IPS DF 19.7 (cell line): ENCODE measurements at places on chromosomes 12 and 14.

- DNase-seq, result peak; percentile 9
Observed at GRCh38 chr12:24230061-24230701, 280.7 kb upstream of the SOX5 start.

- no peak for DNase-seq
Observed at GRCh38 chr14:67319142-67319541, 40.5 kb downstream of the ATP6V1D start.

DNA sequence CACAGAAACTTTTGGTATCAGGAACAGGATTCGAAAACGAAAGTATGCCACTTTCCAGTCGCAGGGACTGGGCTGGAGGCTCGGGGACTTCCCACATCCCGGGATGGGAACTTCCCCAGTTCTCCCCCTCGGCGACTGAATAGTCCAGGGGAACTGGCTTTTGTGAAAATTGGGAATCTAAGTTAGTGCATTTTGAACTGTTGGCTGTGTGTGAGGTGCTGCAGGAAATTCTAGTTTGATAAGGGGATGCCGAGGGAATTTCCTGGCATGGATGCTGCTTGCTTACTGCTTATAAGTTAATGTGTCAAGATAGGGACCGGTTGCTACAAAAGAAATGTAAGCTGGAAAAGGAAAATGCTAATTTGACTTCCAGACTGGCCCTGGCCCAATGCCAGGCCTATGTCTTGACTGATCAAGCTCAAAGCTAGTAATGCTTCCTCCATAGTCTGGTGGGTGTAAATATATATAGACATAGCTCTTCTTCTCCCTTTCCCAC, 73.4 kb upstream of the EIF5 start:
- no peak for DNase-seq

DNA sequence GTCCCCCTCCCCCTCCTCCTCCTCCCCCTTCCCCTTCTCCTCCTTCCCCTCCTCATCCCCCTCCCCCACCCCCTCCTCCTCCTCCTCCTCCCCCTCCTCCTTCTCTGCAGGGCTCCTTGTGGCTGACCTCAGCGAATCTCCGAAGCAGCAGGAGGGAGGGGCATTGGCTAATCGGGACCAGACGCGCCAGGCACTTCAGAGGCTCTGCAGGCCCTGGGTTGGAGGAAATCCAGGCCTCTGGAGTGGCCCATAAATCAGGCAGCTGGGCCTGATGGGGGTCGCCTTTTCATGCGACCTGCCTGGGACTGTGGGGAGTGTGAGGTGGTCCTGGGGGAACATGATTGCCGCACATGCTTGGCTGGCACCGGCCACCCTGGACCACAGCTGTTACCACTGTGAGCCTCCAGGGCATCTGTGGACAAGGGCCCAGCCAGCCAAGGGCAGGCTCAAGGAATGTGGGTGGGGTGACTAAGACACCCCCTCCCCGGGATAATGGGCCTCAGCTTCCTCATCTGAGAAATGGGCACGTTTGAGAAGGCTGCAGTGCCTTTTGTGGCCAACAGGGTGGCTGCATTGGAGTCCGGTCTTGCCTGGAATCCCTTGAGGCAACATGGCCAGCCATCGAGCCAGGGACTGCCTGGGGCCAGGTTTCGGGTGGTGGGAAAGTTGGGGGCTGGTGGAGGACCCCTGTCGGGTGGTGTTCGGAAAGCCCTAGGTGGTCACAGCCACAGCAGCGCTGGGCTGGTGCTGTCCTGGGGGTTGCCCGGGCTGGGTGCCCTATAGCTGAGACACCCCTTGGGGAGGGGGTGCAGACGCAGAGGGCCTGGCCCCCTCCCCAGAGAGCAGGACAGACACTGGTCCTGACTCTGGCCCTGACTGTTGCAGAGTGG, 12.0 kb downstream of the KIF26A start:
- DNase-seq, result peak; percentile 47

- no peak for DNase-seq
Observed at GRCh38 chr14:23578560-23579310, at the start of gene JPH4. TSS of gene JPH4 (minus strand) at chr14:23578790. CDS start at chr14:23577453, 1,337 bp downstream.

DNA sequence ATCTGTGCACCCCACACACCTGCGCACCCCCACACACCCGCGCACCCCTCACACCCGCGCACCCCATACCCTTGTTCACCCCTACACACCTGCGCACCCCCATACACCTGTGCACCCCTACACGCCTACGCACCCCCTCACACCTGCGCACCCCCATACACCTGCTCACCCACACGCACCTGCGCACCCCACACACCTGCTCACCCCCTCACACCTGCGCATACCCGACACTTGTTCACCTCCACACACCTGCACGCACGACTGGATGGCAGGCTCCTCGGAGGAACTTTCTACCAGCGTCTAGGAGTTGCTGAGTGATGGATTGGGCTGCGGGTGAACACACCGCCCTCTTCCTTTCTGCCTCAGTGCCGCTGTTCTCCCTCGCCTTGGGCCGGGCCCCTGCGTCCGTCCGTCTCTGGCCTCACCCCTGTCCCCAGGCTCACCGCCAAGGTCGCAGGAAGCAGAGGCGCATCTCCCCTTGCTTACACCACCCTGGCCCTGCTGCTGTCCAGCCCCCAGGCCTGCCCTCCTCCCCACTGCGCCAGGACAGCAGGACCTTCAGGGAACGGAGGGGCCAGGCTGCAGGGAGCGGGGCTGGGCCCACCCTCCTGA, 20.7 kb upstream of the TMEM106C start:
- no peak for DNase-seq

DNA sequence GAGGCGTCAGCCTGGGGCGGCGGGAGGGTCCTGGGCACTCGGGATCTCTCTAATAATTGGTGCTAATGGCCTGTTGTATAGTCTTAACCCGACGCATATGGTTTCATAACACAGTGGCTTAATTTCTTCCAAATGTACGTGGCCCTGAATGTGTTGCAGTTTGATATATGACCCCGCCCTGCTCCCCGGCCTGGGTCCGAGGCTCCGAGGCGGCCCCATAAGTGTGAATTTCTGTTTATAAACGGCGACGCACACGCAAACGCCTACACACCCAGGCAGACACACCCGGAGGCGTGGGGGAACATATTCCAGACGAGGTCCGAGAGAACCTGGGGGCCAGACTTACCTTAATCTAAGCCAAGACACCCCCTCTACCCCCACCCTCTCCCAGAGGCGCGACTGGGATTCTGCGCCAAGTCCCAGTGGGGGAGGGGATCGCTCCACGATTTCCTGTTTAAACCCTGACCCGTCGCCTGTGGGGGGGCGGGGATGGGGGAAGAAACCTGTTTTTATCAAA, 9.7 kb upstream of the HOXC6 start:
- DNase-seq, result no peak

GRCh38 chr12:70255311-70255710, 12.1 kb downstream of the CNOT2 start:
- DNase-seq, result no peak

DNA sequence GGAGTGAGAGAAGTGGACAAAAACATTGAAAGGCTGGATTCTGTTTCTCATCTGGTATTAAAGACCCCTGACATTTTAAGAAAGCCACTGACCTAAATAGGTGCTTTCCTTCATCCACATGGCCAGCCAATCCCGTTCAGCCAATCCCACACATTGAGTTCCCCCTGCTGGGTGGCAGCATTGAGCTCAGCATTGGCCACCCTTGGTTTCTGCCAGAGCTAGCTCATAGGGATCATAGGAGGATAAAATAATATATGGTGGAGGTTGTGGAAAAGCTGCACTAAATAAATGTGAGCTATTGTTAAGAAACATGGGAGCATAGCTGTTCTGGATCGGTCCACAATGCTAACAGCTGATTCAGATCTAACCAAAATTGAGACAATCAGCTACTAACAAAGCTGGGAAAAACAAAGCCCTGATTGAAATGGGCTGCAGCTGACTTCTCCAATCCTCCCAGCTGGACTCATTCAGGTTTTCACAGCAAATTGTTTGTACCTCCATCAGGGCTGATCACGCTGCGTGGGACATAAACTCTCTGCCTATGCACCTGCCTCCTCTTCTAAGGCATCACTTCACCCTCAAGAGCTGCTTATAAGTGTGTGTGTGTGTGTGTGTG, 256.5 kb downstream of the EMP1 start:
- DNase-seq, result no peak

DNA sequence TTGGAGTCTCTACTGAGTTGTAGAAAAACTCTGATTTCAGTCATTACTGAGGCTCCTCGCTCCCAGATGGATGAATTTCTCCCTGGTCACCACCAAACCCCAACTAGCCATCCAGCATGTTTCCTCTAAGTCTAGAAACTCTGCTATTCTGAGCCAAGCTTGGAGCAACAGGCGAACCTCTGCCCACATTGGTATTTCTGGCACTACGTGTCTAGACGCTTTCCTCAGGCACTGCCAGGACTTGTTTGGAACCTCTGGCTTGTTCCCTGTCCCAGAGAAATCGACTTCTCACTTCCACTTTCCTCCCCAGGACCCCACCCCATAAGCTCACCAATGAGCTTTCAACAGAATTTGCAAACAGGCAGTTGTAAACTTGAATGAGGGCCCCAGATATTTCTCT, 27.6 kb downstream of the WSCD2 start:
- DNase-seq, result no peak

DNA sequence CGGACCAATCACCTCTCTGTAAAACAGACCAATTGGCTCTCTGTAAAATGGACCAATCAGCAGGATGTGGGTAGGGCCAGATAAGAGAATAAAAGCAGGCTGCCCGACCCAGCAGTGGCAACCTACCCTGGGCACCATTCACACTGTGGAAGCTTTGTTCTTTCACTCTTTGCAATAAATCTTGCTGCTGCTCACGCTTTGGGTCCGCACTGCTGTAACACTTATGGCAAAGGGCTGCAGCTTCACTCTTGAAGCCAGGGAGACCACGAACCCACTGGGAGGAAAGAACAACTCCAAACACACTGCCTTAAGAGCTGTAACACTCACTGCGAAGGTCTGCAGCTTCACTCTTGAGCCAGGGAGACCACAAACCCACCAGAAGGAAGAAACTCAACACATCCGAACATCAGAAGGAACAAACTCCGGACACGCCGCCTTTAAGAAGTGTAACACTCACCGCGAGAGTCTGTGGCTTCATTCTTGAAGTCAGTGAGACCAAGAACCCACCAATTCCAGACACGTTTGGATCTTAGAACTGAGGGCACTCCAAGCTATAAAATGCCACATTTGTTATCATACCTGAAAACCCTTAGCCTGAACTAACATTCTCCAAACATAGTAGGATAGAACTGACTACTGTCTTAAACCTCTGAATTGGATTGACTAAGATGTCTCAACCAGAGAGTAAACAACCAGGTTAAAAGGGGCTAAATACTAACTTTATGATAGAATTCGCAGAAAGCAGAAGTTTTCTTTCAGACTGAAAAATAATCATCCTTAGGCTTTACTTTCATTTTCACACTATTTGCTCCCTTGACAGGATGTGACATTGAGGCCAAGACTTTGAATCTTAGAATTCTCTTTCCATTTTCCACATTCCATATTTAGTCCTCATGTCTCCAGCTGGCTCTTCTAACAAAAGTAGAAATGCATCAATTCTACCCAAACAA, 33.6 kb downstream of the CDKL1 start:
- DNase-seq, result no peak

DNA sequence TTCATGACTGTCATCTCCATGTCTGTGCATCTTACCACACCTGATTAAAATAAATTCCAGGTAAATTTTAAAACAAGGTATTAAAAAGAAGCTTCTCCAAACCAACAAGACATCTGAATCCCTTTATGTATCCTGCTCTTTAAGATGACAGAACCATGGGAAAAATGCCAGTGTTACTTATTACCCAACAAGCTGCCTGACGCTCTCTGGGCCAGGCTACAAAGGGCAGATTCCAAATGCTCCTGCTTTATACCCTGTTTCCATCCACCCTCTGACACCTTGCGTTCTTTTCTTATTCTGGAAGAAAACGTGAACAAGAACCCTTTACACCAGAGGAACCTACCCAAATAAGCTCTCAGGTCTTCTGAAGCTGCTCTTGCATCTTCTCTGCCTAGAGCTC, 70.7 kb downstream of the SLC8A3 start:
- no peak for DNase-seq

- DNase-seq, result peak; percentile 2
Observed at GRCh38 chr12:17928708-17929366, 161.2 kb downstream of the RERGL start.

DNA sequence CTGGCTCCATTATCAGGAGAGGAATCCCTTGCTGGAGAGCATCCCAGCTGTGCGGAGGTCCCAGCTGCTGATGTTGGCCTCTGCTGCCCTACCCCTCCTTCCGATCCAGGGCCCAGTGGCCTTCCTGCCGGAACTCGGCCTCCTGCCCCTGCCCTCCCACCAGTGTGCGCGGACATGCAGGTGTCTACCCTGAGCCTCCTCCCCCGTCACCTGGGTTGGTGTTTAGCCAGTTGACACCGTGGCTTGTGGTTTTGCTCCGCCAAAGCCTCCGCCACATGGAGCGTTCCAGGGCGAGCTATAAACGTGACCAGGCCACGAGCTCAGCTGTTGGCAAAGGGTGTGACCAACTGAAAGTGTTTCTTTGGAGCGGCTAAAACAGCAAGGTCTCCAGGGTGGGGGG, 1104.3 kb downstream of the BCL11B start:
- DNase-seq, result no peak

DNA sequence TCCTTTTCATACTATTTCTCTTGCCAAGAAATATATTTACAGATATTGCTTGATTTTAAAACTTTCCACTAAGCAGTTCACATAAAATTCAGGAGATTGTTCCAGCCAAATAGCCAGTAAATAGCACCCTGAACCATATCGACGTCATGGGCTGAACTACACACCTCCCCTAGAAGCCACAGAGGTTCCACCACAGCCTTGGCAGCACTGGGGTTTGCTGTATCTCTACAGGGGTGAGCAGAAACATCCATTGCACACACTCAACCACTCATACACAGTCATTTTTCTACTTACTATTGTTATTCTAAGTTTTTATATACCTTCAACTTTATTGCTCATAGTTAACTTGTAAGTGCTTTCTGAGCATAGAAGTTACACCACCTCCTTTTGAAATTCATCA, 8.1 kb upstream of the EIF2S3B start:
- DNase-seq, result no peak

GRCh38 chr12:75714462-75715322, 203.3 kb upstream of the KRR1 start:
- no peak for DNase-seq

DNA sequence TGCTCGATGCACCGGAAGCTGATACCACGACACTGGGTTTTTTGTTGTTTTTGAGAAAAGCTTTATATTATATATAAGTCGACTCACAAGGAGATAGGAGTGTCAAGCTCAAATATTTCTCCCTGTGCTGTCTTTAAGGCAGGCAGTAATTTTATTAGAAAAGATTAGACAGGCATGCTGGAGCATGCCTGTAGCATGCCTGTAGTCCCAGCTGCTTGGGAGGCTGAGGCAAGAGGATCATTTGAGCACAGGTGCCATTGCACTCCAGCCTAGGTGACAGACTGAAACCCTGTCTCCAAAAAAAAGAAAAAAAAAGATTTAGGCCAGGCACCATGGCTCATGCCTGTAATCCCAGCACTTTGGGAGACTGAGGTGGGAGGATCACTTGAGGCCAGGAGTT, 51.8 kb downstream of the GNS start:
- DNase-seq, result no peak
